Suprapubic skin (tissue), 4 donors: ENCODE measurements at places on chromosomes 6 and 20.

GRCh38 chr6:41335296-41335695 is at the start of gene NCR2:
Gene NCR2, plus strand, starts transcription at chr6:41335608. Its CDS starts 269 bp downstream, at chr6:41335877.
- no peak for DNase-seq

DNA sequence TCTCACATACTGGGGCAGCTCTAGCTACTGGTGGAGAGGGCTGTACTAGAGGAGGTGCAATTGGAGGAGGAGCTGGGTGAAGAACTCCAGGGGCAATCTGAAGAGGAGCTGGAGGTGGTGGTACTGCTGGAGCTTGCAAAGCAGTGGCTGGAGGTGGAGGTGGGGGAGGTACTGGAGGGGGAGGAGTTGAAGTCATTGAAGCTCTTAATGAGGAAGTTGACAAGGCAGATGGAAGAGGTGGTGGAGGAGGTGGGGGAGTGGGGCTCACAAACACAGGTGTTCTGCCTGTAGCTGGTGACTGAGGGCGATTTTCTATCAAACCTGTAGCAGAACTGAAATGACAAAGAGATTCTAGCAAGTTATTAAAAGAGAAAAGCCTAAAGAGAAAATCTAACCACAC is 77.6 kb downstream of the WASF1 start:
- DNase-seq: no peak

DNA sequence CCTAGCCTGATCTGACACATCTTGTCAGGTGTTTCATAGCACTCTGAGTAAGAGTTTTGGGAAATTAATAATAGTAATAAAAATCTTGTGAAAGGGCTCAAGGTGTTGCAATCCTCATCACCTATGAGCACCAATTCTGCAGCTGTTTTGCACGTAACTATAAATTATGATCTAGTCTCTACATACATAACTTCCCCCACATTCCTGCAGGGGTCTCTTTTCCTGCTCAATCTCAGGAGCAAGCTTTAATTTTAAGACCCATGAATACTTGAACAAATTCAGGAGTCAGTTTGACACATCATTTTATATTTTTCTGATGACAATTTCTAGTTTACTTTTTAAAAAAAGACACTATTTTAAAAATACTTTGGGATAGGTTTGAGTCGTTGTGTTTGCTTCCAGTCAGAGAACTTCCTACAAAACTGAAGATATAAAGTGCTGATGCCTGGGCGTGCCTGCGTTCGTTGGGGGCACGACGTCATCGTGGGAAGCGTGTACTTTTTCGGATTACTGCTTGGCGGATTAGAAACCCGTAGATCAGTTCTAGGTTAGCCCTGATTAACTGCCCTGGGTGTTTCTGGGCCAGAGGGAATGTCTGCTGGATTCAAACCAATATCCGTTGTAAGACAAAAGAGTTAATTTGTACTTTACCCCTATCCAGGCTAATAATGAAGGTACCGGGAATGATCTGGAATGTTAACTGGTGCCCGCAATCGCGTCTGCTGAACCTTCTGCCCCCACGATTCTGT is 1.0 kb upstream of the E2F3 start:
- DNase-seq: peak; percentile 69

DNA sequence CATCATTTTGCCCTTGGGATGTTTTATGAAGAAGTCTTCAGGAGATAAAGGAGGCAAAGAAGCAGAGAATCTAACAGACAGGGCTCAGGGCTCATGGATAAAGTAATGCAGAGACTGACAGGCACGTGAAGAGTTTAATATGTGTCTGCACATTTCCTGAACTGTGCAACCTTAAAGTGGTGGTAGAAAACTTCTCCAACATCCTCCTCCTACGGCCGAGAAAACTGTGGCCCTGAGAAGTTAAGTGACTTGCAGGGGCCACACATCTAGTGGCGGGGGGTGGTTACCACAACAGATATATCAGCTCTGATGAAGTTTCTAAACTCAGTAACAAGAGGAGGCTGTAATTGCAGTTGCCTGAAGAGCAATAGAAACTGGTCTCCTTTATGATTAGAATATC is 61.0 kb downstream of the SOBP start:
- no peak for DNase-seq

- no peak for DNase-seq
These were observed 10.1 kb downstream of the GSS start for GRCh38 chr20:34945315-34946077.

GRCh38 chr20:51747182-51747911 is 20.8 kb downstream of the ATP9A start:
- no peak for DNase-seq

DNA sequence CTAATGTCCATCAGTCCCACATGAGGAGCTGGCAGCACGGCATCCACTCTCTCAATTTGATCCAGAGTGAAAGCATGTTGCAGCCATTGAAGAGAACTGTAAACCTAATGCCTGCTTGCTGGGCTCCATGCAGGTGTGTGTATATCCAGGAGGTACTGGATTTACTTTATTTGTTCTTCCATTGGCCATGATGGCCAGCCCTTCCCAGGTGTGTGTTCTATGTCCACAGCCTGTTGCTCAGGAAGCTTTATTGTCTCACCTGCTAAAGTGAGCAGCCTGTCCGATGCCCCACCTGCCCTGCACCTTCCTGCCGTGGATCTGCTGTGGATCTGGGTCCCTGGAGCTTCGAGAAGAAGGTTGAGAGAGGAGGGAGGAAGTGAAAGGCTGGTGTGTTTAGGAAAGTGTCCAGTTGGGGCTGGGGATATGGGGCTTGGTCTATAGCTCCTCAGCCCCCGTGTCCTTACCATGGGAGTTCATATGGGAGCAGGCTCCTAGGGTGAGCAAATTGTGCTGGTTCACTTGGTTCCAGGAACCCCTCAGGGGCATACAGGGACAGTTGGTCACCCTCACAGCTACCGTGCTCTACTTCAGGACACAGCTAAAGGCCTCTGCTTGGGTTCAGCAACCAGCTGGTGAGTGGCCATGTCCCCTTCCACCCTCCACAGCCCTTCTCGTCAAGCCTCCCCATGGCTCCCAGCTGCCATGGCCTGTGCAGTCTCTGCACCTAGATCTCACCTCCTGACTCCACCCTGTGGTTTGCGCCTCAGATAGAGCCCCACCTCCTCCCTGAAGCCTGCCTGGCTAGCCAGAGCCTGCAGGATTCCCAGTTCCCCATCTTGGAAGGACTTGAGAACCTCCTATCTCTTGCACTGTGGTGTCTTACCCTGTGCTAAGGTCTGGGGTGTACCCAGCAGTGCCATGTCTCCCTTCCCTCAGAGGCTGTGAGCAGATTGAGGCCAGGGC is 12.7 kb downstream of the TREML2 start:
- no peak for DNase-seq

- DNase-seq: no peak
These were observed 4.8 kb downstream of the LBP start for GRCh38 chr20:38350879-38351775.

- no peak for DNase-seq
These were observed 537.5 kb downstream of the BTBD3 start for GRCh38 chr20:12455148-12455547.

DNA sequence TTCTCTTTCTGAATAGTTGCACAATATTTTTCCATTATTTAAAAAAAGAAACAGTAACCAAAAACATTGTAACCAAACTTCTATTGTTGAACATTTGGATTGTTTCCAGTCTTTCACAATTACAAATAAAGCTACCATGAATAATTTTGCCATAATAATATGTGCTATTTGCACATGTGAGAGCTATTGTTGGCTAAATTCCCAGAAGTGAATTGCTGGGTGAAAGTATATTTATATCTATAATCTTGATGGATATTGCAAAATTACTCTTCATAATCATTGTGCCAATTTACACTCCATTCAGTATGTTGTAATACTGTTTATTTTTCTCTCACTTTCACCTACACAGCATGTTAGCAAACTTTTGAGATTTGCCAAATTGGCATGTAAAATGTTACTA is 36.6 kb upstream of the SLC22A16 start:
- no peak for DNase-seq

DNA sequence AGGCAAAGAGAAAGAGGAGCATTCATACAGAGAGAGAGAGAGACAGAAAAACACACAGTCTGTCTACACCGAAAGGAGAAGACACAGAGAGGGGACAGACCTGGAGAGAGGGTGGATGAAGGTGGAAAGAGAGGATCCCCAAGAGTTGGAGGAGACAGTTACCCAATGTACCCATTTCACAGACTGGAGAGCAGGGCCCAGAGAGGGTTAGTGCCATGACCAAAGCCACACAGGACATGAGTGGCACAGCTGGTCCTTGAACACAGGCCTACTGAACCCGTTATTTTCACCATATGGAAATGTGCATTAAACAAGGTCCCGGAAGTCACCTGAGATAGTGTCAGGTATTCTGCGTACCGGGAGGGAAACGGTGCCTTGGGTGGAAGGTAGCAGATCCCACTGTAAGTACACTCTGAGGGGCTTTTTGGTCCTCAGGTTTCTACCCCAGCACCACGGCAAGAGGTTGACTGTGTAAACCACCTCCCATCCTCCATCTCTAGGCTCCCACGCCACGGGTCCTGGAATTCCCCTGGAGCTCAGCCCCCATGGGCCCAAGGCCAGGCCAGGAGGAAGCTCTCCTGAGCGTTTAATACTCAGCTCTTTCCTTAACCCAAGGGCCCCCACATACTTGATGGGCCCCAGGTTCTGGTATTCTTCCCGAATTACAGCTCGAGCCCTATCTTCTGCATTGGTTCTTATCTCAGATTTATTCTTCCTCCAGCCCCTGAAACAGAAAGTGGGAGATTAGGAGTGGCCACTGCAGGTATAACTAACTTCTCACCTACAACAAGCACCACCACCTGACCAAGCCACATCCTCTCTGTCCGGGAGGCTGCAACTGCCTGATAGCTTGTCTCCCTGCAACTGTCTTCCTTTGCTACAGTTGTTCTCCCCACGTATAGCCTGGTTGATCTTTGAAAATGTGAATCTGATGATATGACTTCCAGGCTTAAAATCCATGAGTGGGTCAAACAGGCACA is 38.4 kb upstream of the OCSTAMP start:
- no peak for DNase-seq

DNA sequence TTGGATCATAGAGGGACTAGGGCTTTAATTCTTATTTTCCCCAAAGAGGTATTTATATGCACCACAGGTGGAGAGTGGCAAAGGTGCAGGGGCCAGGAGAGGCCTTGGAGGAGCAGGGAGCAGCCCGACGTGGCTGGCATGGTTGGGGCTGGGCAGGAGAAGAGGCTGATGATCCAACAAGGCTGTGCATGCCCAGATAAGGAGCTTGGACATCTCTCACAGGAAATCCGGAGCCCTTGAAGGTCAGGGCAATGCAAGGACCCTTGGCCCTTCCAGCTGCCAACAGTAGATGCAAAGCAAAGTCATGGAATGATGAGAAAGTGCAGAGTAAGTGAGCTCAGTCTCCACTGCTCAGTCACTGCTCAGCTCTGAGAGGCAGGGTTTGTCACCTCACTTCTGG is 39.9 kb upstream of the SIRT5 start:
- no peak for DNase-seq

DNA sequence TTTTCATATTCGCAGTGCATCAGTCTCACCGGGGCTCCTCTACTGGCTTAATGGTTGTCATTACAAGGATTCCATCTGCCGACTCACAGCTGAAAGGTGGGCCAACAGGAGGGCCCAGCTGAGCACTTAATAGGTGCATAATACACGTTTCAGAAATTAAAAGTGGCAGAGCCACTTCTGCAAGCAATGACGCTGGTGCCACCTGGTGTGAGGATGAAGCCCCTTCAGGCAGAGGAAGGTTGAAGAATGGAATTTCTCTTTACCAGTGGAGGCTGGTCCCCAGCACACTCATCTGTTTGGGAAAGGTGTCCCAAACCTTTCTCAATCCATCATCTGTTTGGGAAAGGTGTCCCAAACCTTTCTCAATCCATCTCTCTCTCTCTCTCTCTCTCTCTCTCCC is 8.2 kb upstream of the STMND1 start:
- DNase-seq: no peak

DNA sequence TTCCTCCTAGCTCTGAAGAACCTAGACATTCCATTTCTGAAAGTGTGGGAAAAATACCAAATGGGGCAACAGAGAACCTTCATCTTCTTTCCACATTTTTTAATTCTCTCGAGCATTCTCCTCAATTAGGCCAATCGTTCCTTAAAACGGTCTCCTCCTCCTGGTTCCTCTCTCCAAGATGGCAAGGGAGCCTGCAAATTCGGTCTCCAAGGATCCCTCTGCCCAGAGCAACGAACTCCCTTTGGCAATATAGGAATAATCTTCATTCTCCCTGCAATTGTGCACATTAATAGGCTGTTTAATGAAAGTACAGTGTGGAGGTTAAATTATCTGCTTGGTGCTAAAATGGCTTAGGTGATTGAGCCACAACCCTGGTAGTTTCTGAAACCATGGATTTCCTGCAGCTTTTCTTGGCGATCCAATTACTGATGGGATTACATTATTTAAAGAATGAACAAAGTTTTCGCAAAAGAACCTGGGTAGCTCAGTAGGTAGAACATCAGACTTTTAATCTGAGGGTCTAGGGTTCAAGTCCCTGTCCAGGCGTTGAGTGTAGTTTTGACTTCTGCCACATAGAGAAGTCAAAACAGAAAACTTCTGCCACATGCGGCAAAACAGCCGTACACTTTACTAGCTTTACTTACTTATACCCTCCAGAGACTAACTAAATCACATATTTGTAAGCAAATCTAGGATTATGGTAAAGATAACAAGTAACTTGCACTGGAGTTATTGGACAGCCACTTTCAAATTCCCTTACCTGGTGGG is 102.9 kb upstream of the ZNF184 start:
- DNase-seq: no peak

DNA sequence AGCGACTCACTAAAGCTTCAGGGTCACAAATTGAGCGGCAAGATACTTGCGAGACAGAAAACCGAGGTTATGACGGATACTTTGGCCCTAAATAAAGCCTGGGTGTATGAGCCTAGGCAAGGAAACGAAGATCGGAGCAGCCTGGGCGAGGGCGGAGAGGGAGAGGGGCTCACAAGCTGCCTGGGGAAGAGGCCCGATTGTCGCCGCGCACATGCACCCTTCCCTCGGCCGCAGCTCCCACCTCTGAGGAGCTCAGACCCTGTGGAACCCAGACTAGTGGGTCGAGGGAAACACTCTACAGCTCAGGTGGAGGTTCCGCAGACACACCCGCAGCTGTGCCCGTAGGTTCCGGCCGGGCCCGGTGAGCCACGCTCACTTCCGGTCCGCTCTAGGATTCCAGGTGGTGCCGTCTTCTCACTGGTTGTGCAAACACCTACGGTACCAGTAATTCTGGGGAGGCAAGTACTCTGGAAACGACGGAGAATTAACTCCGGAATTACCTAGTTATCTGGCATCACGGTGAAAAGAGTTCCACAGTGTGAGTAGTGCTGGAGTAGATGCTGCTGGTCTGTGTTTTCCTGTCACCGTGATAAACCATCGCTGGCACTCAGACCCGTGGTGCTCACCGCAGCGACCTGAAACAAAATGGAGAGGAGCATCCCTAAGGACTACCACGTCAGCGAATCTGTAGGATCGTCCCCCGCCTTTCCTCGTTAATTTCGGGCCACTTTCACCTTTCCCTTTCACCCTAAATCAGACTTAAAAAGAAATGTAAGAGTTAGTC is 61.5 kb downstream of the GPX5 start:
- no peak for DNase-seq

DNA sequence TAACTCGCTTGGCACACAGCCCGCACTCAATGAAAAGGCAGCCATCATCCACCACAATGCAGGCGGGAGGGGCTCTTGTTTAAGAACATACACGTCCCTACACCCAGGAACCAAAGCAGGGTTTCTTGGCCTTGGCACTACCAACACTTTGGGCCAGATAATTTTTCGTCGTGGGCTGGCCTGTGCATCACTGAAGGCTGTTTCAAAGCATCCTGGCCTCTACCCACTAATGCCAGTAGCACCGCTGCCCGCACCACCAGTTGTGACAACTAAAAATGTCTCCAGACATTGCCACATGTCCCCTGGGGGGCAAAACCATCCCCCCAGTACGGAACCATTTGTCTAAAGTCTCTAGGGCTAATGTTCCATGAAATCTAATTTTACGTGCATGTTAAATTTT is 13.0 kb downstream of the UQCC2 start:
- peak; percentile 62 for DNase-seq
